ENCODE measurements at places on chromosomes 7 and 10.

DNA sequence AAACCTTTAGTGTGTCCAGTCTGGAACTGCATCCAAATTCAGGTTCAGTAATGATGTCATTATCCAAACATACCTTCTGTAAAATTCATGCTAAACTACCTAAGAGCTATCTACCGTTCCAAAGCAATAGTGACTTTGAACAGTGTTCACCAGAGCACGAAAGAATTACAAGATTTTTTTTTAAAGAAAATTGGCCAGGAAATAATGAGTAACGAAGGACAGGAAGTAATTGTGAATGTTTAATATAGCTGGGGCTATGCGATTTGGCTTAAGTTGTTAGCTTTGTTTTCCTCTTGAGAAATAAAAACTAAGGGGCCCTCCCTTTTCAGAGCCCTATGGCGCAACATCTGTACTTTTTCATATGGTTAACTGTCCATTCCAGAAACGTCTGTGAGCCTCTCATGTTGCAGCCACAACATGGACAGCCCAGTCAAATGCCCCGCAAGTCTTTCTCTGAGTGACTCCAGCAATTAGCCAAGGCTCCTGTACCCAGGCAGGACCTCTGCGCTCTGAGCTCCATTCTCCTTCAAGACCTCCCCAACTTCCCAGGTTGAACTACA is 694 bp upstream of the FAS start:
- DNase-seq: no peak

GRCh38 chr10:117663750-117664149 is 121.2 kb downstream of the EMX2 start:
- no peak for DNase-seq

DNA sequence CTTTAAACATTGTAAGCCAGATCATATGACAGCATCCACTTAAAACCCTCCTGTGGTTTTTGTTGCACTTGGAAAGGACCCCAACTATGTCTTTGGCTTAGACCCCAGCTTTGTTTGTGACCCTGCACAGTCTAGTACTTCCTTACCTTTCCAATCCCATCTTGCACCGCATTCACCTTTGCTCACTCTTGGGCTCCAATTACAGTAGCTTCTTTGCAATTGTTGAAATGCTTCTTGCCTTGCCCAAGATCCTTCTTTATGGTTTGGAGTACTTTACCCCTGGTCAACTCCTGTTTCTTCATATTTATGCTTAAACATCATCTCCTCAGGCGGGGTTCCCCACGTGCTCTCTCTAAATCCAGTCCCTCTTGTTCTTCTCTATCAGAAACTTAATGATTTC is 162.6 kb downstream of the PTEN start:
- no peak for DNase-seq

- DNase-seq: no peak
Measured at GRCh38 chr10:88314362-88314761, 268.8 kb downstream of the RNLS start.

- DNase-seq: no peak
Measured at GRCh38 chr7:156460858-156461627, 179.5 kb upstream of the RNF32 start.

- no peak for DNase-seq
Measured at GRCh38 chr7:102149416-102149815, 137.3 kb upstream of the SH2B2 start.

DNA sequence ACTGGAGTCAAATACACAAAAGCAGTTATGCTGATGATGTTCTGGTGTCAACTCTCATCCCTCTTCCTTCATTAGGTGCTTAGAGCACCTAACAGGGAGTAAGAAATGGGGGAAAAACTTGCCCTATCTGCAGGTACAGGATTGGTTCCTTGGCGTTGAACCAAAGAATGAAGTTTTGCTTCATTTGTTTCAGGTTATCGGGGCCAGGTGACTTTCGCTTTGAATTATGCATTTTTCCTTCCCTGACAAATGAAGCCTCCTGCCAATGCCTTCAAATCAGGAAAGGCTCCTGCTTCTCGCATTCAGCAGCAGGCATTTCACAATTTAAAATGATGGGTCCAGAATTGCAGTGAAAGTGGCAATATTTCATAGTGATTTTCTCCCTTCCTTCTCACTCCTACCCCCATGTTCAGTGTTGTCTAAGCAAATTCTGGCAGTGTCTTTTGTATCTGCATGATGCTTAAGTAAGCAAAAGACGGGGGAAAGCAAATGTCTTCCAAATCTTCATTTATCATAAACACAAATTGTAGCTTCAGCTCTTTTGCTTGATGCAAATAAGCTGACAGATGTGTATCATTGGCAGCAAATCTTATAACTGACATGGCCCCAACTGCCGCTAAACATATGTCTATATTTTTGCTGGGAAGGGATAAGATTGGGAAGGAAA is 29.4 kb downstream of the DNAJB9 start:
- DNase-seq: no peak

GRCh38 chr7:48299580-48300169 is 128.4 kb downstream of the ABCA13 start:
- no peak for DNase-seq

GRCh38 chr10:72126184-72126871 is 38.0 kb upstream of the SPOCK2 start:
- DNase-seq: no peak

DNA sequence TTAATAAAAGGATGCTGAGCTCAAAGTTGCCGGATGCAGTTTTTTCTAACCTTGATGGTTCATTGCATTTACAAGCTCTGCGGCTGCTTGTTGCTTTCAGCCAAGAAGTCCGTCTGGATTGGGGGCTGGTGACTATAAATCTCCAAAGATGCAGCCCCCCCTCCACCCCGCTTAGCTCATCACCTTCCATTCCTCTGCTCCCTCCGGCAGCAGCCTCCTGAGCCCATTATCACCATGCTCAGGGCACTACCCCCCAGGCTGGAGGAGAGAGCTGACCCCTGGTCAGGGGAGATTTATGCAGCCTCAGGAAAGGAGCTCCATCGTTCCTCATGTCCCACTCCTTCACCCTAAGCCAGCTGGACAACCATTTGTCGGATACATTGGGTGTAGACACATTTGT is 55.3 kb upstream of the ZRANB1 start:
- DNase-seq: no peak

DNA sequence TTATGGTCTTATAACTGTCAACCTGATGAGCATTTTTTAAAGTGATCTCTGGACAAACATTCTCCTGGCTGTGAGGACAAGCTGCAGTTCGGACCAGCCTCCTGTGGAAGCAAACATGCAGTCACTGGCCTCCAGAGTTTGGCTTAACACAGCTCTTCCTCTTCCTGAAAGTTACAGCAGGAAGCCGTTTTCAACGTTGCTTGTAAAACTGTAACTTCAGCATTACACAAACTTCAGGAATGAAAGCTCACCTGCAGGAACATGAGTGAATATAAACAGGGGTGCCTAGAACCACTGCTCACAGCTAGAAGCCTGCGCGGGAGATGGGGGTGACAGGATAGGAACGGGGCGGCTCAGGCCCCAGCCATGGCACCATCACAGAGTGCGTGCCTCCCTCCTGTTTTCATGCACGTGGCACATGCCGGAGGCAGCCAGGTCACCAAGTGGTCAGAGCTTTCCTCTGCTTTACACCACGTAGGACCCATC is 292.9 kb upstream of the PITRM1 start:
- no peak for DNase-seq

DNA sequence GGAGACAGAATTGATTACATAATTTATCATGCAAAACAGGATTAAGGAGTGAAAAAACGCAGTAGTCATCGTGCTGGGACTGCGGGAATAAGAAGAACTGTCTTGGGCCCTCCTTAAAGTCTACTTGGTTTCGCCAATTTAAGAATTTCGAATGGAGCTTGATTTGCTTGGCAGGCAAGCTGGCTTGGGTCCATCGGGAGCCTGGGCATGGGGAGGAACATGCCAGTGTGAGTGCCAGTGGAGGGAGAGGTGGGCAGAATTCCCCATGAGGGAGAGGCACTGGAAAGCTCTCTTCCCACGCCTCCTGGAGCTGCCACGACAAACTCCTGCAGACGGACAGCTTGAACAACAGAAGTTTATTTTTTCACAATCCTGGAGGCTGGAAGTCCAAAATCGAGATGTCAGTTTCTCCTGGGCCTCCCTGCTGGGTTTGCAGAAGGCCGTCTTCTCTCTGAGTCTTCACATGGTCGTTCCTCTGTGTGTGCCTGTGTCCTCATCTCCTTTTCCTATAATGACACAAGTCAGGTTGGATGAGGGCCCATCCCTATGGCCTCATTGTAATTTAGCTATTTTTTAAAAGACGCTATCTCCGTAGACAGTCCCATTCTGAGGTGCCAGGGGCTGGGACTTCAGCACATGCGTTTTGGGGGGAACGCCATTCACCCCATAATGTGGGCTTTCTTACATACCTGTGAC is 528.7 kb upstream of the DPP6 start:
- DNase-seq: no peak

DNA sequence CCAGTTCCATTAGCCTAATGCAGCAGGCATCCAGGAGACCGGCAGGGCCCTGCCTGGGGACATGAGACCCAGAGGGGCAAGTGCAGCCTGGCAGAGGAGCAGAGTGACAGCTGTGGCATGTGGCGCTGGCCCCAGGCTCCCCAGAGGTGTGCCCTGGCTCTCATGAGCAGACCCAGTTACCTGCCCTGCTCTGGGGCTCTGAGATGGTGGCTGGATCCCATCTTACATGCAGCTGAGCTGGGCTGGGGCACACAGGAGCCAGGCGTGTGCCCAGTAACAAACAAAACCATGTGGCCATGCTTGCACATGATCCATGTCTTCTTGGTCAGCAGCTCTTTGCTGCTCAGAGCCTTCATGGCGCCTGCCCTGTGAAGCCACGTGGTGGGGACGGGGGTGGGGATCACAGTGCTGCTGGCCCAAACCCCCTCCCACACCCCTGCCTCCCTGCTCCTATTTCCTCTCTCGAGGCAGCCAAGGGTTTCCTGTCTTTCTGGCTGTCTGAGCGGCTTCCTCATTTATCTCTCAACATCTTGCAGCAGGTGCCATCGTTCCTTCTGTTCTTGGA is 40.3 kb upstream of the GTF2I start:
- no peak for DNase-seq

Data from cortex of kidney (tissue), 1 donor.